ENCODE measurements at places on chromosomes 13 and 19. TPM values are rescaled to one million over a fixed set of nuclear protein-coding genes. Genes with fewer than 3 reads are reported as not detected.

SYCN gene
- not detected for total RNA-seq

TMEM86B gene
- 5.8 TPM for total RNA-seq

CD177 gene
- total RNA-seq = not detected

KL gene
- 1.4 TPM for total RNA-seq

IGFL1 gene
- not detected for total RNA-seq

ATP8B3 gene
- total RNA-seq = not detected

OSCAR gene
- total RNA-seq = 1.1 TPM

CEACAM7 gene
- not detected for total RNA-seq

ZNF556 gene
- total RNA-seq = not detected

ZNF8 gene
- total RNA-seq = 10.0 TPM

KLK14 gene
- not detected for total RNA-seq

SERP2 gene
- total RNA-seq = 5.7 TPM

ERVV-1 gene
- total RNA-seq = not detected

LILRA1 gene
- not detected for total RNA-seq

ERICH6B gene
- total RNA-seq = not detected

ZNF525 gene
- total RNA-seq = 11.3 TPM

SULT2A1 gene
- not detected for total RNA-seq

KLK15 gene
- not detected for total RNA-seq

ZNF226 gene
- 46.8 TPM for total RNA-seq

LMTK3 gene
- total RNA-seq = 7.1 TPM

TMEM238 gene
- total RNA-seq = 44.6 TPM

CABP5 gene
- total RNA-seq = not detected

MAMSTR gene
- total RNA-seq = not detected

ATXN8OS gene
- not detected for total RNA-seq

C1QTNF9B gene
- total RNA-seq = not detected

SIGLEC9 gene
- 3.1 TPM for total RNA-seq

UGGT2 gene
- total RNA-seq = 80.1 TPM

CDC42EP5 gene
- 1.8 TPM for total RNA-seq

ZNF83 gene
- total RNA-seq = 117 TPM

DACT3 gene
- total RNA-seq = 1.7 TPM

ADGRE3 gene
- total RNA-seq = not detected

MBD3L2 gene
- not detected for total RNA-seq

ATP4B gene
- total RNA-seq = not detected
